ENCODE measurements at places on chromosomes 16 and 17. TPM values are rescaled to one million over a fixed set of nuclear protein-coding genes. Genes with fewer than 3 reads are reported as not detected.

GRCh38 chr16:59878999-59879398 is 1144.9 kb upstream of the GOT2 start:
- DNase-seq = no peak

The PKMYT1 gene
- 103 TPM for total RNA-seq

GRCh38 chr17:57468932-57469775 is 212.8 kb downstream of the MSI2 start:
- DNase-seq = no peak

The ELAC2 gene
- 71.9 TPM for total RNA-seq

- DNase-seq = no peak
Measured at GRCh38 chr17:17570798-17571716, 20.5 kb downstream of the PEMT start.

- DNase-seq = no peak
Measured at GRCh38 chr17:2390199-2390836, 10.5 kb downstream of the MNT start.

DNA sequence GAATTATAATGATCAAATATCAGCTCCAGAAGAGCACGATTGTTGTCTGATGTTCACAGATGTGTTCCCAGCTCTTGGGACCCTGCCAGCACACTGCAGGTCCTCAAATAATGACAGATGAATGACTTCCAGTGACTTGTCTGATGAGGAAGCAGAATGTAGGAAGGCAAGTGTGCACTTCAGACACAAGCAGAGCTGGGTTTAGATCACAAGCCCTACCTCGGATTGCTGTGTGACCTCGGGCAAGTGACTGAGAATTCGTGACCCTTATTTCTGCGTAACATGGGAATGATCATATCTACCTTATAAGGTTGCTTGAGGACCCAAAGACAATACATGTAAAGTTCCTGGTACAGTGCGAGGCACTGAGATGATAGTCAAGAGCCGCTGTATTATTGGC is 182.2 kb downstream of the ABCC12 start:
- no peak for DNase-seq

GRCh38 chr17:71455219-71455618 is 665.6 kb upstream of the SOX9 start:
- DNase-seq = no peak

- DNase-seq = peak; percentile 94
Measured at GRCh38 chr17:9644910-9645751, at the start of gene USP43. USP43 (plus strand) TSS chr17:9645517; CDS start chr17:9645633, 116 bp downstream.

GRCh38 chr16:28543072-28543471 is 4.3 kb upstream of the NUPR1 start:
- DNase-seq = no peak

The PDPR gene
- total RNA-seq = 28.0 TPM

DNA sequence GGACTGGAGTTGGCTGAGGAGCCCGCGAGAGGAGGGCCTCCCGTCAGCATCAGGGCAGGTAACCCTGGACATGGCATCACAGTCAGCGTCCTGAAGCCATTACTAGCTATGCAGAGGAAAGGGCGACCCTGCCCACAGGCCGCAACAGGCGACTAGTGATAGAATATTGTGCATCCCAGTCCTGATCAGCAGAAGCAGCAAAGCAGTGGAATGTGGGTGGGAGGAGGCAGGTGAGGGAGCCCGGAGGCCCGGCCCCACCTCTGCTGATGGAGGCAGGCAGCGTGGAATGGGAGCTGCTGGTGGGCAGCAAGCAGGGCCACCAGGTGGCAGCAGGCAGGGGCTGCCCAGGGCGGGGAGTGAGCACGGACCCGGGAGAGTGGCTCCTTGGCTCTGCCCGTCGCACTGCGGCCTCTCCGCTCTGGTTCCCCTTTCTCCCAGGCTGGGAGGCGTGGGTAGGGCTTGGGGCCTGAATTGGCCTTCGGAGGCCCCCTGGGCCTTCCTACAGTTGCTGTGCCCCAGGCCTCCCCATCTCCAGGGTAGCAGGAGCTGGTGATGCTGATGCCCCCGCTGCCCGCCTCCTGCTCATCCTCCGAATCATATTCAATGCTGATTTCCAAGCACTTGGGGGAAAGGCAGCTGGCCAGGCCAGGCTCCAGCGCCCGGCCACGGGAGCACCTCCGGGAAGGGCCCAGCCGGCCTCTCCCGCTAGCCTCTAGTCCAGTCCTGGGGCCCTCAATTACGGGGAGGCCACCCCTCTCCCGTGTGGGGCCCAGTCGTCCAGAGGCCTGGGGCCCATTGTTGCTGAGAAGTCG is 20.2 kb downstream of the TSPOAP1 start:
- DNase-seq = peak; percentile 96

GRCh38 chr17:4340914-4341615 is 25.4 kb downstream of the UBE2G1 start:
- DNase-seq = no peak

The HEATR9 gene
- total RNA-seq = not detected

The GDPD1 gene
- total RNA-seq = 23.2 TPM

DNA sequence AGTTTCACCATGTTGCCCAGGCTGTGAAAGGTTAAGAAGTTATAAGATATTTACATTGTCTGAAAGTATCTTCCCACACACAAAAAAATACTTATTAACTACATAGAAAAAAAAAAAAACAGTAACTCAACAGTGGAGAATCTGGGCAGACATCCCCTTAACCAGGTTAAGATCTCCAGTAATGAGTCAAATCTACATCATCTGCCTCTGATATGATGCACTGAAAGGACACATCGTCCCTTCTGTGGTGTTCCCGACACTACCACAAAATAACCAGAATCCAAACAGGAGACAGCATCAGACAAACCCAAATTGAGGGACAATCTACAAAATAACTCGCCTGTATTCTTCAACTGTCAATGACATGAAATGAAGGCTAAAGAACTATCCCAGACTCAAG is 40.0 kb downstream of the CMTM4 start:
- DNase-seq = no peak

DNA sequence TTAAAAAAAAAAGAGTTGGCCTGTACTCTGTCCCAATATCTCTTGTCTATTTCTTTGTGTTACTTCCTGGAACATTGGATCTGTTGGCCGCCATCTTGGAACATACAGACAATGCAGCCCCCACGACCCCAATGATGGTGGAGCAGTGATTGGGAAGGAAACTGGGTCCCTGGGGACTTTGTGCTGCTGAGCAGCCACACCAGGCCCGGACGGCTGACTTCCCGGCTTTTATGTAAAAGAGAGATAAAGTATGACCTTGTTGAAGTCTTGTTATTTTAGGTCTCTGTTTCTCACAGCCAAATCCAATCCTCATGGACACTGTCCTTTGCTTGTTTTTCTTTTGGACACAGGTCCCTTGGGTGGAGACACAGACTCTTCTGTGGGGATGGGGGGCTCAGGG is 204.5 kb downstream of the SALL1 start:
- DNase-seq = no peak

The HAS3 gene
- 4.1 TPM for total RNA-seq

DNA sequence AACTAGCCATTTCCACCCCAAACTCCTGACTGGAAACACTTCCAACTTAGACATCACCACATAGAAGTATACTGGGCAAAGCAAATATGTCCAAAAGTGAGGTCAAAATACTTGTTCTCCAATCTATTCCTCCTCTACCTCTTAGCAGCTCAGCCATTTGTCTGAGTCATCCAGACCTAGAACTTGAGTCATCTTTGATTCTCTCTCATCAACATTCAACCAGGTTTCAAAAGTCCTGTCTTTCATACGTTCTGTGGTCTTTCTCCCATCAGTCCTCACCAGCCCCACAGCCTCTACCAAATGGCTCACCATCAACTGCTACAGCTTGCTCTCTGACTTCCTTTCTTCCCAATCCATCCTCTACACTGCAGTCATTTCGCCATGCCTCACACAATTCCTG is 6.8 kb downstream of the ANKFY1 start:
- DNase-seq = peak; percentile 15

The IL32 gene
- total RNA-seq = 4.5 TPM

DNA sequence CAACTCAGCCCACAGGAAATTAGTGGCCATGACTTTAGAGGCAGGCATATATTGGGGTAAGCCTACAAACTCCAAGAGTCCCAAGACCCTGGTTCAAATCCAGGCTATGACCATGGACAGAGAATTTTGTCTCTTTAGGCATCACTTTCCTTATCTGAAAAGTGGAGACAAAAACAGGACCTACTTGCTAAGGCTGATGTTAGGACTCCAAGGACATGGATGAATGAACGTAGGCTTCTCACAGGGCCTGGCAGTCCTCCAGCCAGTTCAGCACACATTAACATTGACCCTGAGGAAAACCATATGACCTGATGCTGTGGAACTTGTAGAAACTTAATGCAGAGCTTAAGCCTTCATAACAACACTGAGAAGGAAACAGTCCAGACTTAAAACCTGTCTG is 1.4 kb downstream of the FKBP10 start:
- no peak for DNase-seq

- peak; percentile 46 for DNase-seq
Measured at GRCh38 chr17:57914273-57915142, 40.7 kb downstream of the CUEDC1 start.

DNA sequence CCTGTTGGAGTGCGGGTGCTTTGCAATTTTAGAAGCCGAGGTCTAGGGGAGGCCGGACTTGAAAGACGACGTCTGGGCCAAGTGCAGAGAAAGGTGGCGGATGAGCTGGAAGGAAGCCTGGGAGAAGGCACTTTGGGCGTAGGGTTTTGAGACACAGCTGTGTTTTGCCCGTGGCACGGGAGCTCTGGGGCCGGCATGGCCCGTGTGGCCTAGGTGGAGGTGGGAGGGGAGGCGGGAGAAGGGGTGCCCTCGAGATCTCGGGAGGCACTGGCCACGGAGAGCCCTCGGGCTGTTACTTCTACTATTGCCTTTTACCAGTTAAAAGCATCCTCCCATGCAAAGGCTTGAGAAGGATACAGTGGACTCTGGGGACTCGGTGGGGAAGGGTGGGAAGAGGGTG is 161.9 kb downstream of the FOXL1 start:
- DNase-seq = no peak

GRCh38 chr17:40443196-40443987 is at the start of gene IGFBP4:
IGFBP4 (plus strand) TSS chr17:40443450; CDS start chr17:40443736, 286 bp downstream.
- DNase-seq = peak; percentile 95

The TCAP gene
- 1.3 TPM for total RNA-seq

The SPATA33 gene
- total RNA-seq = 28.7 TPM

GRCh38 chr16:74700116-74700437 is 585 bp downstream of the MLKL start:
- peak; percentile 58 for DNase-seq

DNA sequence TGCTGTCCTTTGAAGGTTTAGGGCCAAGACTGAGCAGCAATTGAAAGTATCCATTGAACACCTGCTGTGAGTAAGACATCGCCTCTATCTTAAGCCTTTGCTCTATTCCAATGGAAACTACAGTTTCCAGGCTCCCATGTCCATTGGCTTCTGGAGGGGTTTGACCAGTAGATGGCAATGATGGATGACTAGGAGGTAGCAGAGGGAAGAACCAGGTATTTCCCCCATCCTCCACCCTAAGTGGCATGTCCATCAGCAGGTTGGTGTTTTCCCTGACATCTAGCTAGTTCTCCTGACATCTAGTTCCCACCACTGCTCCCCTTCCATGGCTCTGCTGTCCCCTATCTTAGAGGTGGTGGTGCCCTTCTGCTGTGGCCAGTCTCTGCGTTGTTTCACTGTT is 58.7 kb downstream of the CENPV start:
- no peak for DNase-seq

- no peak for DNase-seq
Measured at GRCh38 chr17:51006601-51007000, 114.1 kb downstream of the SPAG9 start.

DNA sequence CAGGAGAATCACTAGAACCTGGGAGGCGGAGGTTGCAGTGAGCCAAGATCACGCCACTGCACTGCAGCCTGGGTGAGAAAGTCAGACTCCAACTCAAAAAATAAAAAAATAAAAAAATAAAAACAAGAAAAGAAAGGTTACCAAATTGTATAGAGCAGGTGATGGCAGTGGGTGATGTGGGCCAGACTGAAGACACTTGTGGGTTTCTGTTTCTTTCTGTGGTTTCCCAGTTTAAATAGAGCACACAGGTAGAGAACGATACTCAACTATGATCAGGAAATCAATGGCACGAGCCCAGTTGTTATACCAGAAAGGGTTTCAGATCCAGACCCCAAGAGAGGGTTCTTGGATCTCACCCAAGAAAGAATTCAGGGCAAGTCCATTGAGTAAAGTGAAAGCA is 32.6 kb downstream of the NUBP1 start:
- DNase-seq = no peak

The CFAP97D1 gene
- not detected for total RNA-seq

DNA sequence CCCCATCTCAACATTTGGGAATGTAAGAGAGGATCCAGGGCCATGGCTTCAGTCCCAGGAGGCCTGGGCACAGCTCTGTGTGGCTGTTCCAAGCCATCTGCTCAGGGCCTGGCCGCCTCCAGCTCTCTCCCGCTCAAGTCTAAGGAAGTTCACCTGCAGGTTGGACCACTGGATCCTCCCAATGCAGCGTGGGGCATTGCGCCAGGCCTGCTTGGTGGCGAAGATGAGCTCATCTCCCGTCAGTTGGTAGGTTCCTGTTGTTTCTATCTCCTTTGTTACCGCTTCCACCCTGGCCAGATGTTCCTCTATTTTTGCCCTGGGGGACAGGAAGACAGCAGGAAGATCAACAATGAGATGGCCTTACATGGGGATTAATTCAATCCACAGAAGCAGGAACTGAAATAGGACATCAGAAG is 17.5 kb downstream of the NOS2 start:
- no peak for DNase-seq

- peak; percentile 59 for DNase-seq
Measured at GRCh38 chr17:37797206-37797605, 52.3 kb upstream of the HNF1B start.

- DNase-seq = peak; percentile 84
Measured at GRCh38 chr16:66588981-66589713, 9.9 kb downstream of the CMTM2 start.

- no peak for DNase-seq
Measured at GRCh38 chr16:73510852-73511251, 462.9 kb upstream of the ZFHX3 start.

DNA sequence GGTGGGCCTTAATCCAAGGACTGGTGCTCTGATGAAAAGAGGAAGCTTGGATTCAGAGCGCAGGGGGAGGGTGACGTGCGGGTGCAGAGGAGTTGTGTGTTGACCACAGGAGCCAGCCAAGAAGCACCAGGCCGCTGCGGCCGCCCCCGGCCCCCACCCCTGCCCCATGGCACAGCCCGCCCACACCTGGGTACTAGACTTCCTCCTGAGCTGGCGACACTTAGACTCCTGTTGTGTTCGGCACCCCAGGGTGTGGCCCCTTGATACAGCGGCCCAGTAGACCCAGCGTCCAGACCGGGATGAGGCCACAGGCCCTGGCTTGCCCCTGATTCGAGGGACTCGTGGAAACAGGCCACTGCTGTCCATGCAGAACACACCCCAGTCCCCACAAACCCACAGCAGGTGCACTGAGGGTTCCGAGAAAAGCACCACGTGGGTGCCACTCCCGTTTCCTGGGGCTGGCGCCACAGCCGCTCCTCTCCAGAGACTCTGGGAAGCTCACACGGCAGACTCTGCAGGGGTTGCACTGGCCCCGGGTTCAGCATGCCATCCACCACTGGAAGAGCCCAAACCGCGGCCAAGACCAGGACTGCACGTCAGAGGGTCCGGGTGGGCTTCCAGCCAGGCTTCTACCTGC is 5.7 kb upstream of the SNAI3 start:
- no peak for DNase-seq

- no peak for DNase-seq
Measured at GRCh38 chr16:3971261-3971660, 90.7 kb upstream of the CREBBP start.

- peak; percentile 83 for DNase-seq
Measured at GRCh38 chr16:74734361-74735161, 33.9 kb upstream of the MLKL start.
